ENCODE measurements at places on chromosomes 2 and 18.
A peak's percentile ranks its signal among the peaks of the same experiment; 100 is the strongest.

DNA sequence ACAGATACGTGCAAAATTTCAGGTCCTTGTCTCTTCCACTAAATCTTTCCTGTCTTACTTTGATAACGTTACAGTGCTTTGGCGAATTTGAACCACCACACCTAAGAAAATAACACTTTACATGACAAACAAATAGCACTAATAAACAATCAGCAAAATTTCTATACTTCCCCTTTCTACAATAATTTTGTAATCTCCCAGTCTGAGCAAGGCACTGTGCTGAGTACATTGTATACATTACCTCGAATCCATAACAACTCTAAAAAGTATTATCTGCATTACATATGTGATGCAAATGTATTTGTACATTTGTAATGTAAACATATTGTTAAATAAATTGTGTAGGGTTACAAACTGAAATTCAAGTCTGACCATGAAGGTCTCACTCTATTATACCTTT, 49.9 kb downstream of the RTN4 start:
- DNase-seq: no peak

DNA sequence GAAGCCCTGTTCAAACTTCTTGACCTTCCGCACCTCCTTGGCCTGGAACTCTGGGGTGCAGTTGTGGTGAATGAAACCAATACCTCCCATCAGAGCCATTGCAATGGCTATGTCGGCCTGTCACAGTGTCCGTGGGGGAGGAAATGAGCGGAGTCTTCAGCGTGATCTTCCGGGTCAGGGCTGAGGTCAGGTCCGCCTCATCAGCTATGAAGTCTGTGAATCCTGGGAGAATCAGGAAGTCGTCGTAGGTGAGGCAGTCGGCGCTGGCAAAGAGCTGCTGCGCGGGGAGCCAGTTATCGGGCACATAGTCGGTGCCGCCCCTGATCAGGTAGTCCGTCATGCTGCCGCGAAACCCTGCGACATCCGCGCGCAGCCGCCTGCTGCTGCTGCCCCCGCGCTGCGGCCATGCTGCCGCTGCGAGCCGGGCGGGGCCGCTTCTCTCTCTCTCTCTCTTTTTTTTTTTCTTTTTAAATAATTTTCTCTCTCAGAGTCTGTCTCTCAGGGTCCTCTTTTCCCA, 154.1 kb upstream of the ZSWIM2 start:
- DNase-seq: no peak

DNA sequence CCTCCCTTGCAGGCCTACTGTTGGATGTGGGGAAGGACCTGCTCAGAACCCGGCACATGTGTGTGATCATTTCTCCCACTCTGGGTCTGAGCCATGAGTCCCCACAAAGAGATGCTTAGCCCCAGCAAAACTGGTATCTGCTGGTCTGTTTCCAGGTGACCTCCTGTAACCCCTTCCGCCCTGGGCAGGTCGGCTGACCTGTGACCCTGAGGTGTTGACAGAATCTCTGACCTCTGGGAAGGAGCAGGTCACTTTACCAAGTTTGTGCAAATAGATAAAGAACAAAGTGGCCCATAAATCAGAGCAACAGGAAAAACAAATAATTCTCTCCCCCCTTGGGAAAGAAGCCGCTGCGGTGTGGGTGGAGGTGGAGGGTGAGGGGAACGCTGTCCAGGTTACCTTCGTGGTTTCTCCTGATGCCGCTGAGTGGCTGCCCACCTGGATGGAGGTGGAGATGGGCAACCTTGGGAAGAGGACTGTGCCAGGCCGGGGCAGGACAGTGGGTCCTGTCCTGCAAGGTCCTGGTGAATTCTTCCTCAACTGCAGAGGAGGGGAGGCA, 174.0 kb upstream of the MYCN start:
- no peak for DNase-seq

DNA sequence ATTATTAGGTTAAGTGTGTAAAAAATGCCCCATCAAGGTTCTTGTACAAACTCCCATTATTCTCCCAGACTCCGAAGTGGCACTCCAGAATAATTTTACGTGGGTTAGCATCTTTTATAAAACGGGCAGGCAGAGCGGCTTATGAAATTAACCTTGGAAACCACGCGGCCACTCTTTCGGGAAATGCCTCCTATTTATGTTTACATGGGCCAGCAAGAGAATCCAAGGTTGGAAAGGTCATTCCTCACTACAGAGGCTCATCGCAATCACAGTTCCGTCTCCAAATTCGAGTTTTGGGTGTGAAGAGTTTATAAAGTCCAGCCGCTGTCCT, 1.2 kb upstream of the IMPA2 start:
- DNase-seq: no peak

- DNase-seq: no peak
Measured at GRCh38 chr2:237354892-237355291, 59.1 kb downstream of the COL6A3 start.

- peak; percentile 69 for DNase-seq
Measured at GRCh38 chr2:224948859-224949258, 93.4 kb downstream of the DOCK10 start.

DNA sequence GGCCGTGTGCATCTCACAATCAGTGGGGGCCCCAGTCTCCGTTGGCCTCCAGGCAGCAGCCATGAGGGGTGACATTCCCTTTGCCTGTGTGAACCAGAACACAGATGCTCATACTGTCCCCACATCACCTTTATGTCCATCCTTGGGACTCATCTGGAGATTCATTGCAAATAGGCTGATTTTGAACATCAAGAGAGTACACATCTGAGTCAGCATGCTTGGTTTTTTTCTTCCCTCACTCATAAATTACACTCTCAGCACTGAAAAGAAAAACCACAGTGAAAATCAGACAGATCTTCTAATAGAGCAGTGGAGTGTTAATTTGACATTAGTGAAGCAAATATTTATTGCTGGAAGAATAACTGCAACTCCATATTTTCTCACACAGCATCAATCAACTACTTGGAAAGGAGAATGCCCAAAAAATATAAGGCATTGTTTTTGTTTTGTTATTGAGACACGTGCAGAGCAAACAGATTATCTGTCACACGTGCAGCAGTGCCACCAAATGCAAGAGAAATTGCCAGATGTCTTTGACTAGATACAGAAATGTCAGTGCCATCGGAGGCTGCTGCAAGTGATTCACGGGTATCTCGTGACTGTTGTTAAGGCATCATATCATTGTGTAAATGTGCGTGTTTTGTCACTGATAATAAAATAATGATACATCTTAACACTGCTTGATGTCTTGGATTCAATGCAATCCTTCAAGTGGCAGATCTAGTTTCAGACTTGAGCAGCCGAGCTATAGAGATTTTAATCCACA, 10.9 kb downstream of the APCDD1 start:
- no peak for DNase-seq

GRCh38 chr2:129764376-129765325, 214.8 kb upstream of the RAB6C start:
- DNase-seq: no peak

DNA sequence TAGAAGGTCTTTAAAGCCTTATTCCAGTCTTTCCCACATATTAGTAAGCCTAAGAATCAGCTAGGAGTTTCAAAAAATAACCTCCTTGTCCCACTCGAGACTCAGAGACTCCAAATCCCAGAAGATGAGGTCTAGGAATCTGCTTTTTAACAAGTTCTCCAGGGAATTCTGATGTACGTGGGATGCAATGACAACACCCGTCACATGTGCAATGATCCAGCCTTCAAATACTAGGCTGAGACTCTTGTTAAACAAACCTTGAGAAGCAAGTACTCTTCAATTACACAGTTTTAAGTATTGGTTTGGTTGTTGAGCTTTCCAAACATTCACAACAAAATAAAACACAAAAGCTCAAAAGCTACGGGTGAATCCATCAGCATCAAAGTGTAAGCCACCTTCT, 53.9 kb downstream of the EPG5 start:
- DNase-seq: no peak

DNA sequence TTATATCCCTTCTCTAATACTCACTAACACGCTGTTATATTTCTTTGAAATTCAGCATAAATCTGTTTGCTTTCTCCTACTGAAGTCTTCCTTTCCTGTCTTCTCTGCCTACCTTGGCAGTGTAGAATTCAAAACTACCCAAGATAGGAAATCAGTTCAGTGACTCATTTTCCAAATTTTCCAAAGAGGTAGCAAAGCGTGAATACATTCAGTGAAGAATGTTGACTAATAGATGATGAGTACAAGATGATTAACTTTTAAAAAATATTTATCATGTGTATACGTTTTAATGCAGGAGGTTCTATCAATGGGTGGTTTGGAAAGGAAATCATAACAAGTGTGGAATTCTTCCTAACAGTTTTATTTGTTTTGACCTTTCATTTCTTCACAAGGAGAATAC, 201.9 kb upstream of the SLC8A1 start:
- DNase-seq: no peak

- DNase-seq: no peak
Measured at GRCh38 chr2:241063587-241063986, 38.5 kb downstream of the MTERF4 start.

DNA sequence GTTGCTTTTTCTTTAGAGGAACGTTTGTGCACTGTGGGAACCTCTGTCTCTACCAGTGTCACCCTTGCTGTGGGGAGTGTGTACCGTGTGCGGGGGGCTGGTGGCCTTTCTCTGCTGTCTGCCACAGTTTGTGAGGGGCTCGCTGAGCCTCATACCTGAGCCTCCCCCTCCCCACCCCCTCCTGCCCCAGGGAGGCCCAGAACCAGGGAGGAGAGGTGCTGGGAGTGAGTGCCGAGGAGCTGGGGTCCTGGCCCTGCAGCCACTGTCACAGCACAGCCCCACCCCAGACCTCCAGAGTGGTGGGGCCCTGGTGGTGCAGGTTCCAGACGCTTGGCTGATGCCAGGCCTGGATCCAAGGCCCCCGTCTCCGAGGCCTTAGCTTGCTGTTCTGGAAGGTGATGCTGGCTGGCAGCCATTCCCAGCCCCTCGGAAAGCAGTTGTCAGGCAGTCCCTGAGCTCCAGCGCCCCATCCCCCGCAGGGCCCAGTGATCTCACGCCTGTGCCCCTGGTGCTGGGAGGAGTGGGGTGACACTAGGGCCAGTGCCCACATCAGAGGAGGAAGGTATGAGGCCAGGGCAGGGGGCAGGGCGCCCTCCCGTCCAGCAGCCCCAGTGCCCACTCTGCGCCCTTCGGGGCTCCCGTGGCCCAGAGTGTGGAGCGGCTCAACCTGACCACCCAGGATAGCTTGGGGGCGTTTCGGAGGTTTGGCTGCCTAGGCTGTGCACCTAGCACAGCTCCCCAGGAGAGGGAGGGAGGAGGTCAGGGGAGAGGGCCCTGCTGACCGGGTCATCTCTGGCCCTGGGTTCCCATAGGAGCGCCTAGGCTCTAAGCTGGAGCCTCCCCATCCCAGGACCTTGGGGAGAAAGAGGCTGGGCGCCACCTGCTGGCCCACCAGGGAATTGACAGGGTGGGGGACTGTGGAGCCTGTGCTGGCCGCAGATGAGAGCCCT, 53.0 kb upstream of the ALPP start:
- peak; percentile 38 for DNase-seq

DNA sequence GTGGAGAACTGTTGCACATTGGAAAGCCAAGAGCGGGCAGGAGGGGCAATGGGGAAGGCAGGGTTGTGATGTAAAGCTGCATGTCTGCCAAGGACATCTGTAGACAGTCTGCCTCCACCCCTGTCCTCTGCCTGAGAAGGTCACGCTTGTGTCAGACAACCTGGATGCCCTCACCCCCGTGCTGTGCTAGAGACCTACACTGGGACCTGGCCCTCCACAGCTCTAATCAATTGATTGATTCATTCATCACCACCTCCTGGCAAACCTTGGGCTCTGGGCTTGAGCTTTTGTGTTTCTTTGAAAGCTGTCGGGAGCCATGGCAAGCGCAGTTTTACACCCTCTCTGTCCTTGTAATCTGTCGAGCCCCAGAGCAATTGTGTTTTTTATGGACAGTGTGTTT, 41.1 kb downstream of the MARCO start:
- no peak for DNase-seq

- no peak for DNase-seq
Measured at GRCh38 chr2:3672861-3673678, 15.1 kb downstream of the ALLC start.

GRCh38 chr2:120831086-120831485, 95.4 kb downstream of the GLI2 start:
- no peak for DNase-seq

DNA sequence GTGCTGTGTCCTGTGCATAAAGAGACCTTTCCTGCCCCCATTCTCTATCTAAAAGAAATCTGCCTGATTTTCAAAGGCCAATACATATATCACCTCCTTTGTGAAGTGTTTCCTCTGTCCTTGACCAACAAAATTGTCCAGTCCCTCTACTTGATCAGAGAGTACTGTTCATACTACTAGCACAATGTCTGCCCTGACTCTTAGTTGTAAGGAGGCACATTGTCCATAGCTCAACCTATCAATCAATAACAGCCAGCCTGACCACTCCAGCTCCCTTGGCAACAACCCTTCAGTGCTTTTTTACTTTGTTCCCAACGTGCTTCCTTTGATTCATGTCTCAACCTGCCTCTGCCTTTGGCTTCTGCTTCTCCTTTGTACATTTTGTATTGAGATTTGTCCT, 398.9 kb downstream of the TRIB2 start:
- no peak for DNase-seq

DNA sequence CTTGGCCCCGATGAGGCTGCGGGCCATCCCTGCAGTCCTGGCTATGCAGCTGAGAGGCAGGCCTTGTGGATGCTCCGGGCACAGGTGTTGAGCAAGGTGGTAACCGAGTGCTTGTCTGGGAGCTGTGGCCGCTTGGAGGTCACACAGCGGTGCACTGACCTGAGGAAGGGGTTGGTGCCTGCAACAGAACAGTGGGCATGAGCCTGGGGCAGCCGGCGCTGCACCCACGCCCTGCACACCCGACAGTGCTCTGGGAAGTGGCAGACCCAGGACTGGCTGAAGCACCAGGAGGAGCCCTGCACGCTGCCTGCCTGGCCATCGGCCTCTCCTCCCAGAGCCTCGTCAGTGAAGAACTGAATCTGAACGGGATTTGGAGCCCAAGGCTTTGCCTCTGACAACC, 8.2 kb upstream of the POTEE start:
- DNase-seq: no peak

- no peak for DNase-seq
Measured at GRCh38 chr18:11148680-11149440, 509 bp downstream of the PIEZO2 start.

- no peak for DNase-seq
Measured at GRCh38 chr2:181140414-181140813, 160.0 kb downstream of the UBE2E3 start.

DNA sequence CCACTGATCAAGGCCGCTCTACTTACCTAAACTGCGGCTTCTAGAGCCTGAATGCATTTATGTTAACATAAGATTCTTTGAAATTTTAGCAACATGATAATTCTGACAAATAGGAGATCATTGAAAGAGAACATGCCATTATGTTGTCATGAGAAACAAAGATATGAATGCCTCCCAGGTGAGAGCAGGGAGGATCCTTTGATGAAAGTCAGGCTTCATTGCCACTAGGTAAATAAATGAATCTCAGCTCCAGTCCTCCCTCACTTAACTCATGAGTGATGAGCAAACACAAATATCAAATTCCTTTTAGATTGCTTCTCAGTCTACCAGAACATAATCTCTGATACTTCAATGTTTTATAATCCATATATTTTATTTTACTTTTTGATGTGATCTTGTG, 463.2 kb upstream of the CDH7 start:
- DNase-seq: no peak

DNA sequence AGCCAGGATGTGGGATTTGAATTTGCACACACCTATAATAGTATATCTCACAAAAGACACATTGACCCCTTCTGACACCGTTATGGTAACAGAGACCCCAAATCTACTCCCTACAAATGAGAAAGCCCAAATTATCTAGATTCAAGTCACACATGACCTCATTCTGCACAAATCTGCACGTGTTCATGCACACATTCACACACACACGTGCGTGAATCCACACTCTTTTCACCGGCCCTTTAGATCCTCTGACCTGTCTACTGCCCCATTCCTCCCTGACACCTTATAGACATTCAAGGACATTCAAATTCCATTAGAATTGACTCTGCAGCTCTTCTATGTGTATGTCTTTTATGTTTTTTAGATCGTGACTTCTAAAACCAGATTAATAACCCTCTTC, 627.8 kb upstream of the ID2 start:
- no peak for DNase-seq
